ENCODE measurements at places on chromosomes 12 and 14.

GRCh38 chr14:45976001-45976400, 675.6 kb downstream of the RPL10L start:
- DNase-seq: no peak

DNA sequence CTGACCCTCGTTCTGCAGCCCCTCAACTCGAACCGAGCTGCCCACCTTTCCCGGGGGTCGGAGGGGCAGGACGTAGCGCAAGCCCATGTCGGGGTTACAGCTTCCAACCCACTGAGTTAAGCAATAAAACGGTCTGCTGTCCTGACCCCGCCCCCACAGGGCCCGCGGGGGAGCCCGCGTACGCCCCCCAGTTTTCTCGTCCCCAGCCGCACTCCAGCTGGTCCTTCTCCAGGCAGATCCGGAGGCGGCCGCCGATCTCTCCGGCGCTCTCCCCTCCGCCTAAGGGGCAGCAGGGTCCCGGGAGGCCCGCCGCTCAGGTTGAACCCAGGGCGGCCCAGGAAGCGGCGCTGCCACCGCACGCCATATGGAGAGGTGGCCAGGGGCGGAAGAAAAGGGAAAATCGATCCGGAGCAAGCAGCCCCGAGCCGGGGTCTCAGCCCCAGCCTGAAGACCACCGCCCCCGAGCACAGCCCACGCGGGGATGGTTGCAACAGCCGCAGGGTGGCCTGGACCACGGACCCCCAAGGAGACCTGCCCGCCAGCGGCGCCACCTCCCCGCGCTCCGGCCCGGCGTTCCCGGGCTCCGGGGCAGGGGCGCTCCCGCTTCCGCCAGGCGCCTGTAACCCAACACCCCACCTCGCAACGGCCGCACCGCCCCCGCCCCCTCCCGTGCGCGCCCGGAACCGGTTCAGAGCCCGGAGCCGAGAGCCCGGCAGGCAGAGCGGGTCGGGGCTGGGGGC, 760 bp downstream of the ACTN1 start:
- DNase-seq: no peak

DNA sequence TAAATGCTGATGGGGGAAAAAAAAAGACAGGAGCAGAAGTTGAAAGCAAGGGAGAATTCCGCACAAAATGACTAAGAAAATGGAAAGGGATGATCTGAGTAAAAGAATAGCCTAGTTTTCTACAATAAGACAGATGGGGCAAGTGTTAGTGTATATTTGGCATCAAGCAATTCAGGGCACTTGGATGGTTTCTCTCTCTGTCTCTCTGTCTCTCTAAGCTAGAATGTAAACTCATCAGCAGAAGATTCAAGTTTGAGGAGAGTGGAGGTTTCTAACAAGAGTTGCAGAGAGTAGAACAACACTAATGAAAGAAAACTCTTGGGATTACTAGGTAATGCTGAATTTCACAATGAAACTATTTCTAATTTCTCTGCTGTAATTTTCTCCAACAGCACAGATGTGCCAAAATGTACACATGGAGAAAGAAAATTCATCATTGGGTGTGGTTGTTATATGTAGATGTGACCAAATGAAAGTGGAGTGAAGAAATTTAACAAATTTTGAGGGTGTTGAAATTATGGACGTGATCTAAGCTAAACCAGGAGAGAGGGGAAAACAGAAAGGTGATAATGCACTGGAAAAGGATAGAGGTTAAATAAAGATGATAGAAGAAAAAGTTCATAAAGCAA, 237.1 kb downstream of the ACSS3 start:
- DNase-seq: no peak

DNA sequence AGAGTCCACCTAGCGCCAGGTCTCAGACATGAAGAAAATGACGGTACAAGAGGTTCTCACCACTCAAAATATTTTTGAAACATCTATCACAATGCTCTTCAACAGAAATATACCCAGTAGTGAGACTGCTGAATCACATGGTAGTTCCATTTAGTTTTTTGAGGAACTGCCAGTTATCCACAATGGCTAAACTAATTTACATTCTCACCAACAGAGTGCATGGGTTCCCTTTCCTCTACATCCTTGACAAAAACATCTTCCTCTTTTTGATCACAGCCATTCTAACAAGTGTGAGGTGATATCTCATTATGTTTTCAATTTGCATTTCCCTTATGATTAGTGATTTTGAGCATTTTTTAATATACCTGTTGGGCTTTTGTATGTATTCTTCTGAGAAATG, 5.7 kb upstream of the GPR65 start:
- DNase-seq: no peak

GRCh38 chr12:11812241-11812585, 162.7 kb downstream of the ETV6 start:
- DNase-seq: no peak

DNA sequence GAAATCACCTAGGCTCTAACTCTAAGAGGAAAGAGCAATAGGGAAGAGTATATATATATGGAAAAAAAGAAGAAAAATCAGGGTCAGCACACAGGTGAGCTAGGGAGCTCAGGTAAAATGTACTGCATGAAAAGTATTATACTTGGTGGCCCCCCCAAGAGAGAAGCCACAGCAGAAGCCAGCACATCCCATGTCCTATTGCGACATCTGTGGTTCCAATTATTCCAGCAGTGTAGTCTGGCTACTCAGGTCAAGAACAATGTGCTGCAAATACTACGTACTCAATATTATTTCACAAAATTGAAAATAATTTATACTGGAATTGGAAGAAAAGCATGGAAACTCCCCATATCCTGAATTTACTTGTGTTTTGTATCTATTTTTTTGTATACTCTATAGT, 85.5 kb downstream of the CEP83 start:
- no peak for DNase-seq

DNA sequence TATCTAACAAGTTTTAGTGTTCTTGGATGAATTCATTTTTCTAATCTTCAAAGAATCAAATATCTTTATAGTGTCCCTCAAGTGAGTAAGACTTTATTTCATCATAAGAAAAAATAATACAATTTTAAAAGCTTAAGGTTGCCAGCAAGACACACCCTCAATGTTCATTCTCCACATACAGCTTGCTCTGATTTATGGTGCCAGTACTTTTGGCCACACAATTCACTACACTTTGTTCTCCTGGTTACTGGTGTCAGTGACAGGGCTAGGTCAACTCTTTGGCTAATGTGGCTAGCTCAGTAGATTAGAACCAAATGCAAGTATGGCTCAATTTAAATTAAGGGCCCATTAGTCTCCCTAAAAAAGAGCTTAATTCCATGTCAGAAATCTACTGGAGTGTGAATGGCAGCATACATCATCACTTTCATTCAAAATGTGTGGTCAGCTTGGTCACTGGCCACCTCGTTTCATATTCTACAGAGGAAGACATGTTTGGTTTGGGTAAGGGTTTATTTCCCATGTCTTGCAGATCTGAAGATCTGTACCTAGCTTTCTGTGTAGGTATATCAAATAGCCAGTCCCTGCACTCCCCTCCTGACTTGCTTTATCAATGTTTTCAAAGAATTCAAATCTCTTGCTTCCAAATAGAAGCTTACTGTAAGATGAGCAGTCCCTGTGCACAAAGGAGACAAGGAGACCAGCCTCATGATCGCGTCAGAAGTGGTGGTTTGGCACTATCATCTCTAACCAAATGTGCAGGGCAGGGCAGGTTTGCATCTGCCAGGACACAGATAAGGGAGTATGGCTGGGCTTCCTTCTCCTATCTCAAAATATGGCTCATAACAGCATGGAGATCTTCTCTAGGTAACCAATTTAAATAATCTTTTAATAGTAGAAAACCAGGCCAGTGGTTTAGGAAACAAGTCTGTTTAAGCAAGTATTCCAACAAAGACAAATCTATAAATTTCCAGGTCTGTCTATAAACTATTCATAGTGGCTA, 31.3 kb downstream of the HECTD4 start:
- no peak for DNase-seq

- DNase-seq: no peak
These were observed at the start of gene RHOF for GRCh38 chr12:121793440-121793837. RHOF (minus strand) TSS chr12:121793688; CDS start chr12:121793633, 55 bp downstream.

DNA sequence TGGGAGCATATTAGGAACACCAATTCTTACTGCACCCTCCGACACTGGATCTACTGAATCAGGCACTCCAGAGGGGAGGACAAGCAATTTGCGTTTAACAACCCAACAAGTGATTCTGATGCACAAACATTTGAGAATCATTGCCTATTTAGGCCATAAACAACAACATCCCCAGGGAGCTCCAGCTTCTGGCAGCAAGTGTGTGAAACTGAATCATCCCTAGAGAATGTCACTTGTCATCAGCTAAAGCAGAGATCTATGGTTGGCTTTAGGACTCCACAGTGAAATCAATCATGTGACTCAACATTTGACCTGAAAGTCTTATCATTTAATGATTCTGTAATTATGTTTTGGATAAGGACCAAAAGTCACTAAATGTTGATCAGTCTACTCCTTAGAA, 505.0 kb upstream of the FLRT2 start:
- DNase-seq: no peak

- no peak for DNase-seq
These were observed 73.4 kb upstream of the EIF5 start for GRCh38 chr14:103260629-103261124.

DNA sequence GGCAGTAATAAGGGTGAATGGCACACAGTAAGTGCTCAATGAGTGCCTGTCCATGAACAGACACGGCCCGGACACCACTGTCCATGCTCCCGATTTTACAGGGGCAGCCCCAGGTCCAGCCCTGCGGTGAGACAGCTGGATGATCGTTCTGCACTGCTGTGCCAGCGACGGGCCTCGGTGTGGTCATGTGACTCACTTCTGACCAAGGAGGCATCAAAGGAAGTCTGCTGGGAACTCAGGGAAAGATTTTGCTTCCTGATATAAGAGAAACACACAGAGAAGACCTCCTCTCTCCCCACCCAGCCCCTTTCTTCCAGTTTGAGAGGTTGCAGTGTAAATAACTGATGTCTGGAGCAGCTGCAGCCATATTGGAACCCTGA, 126.6 kb downstream of the SCARB1 start:
- no peak for DNase-seq

- no peak for DNase-seq
These were observed 18.2 kb upstream of the FIGNL2 start for GRCh38 chr12:51866762-51867161.

DNA sequence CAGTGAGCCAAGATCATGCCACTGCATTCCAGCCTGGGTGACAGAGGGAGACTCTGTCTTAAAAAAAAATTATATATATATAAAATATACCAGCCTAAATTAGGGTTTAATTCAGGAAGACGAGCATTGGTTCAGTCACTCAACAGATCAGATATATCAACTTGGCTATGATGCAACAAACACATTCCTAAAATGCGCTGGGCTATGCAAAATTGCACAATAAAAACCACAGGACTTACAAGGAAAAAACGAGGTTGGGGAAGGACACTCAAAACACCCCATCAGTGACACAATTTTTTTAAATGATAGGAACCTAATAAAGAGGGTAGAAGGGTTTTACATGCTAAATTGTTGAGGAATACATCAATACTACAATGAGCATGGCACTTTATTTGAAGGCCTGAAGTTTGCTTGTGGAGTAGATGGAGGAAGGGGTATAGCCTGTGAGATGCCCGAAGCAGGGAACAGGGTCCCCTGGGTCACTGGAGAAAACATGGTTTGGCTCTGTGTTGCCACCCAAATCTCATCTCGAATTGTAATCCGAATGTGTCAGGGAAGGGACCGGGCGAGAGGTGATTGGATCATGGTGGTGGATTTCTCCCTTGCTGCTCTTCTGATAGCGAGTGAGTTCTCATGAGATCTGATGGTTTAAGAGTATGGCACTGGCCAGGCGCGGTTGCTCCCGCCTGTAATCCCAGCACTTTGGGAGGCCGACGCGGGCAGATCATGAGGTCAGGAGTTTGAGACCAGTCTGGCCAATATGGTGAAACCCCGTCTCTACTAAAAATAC, 71.2 kb downstream of the TNFAIP2 start:
- no peak for DNase-seq

- DNase-seq: no peak
These were observed 112.4 kb downstream of the APAF1 start for GRCh38 chr12:98757455-98757854.

- no peak for DNase-seq
These were observed 192.8 kb downstream of the NTF3 start for GRCh38 chr12:5624486-5625272.

- no peak for DNase-seq
These were observed 755.4 kb downstream of the SLC6A15 start for GRCh38 chr12:84157170-84157569.

- no peak for DNase-seq
These were observed 383.0 kb downstream of the LRIG3 start for GRCh38 chr12:58537278-58537677.

DNA sequence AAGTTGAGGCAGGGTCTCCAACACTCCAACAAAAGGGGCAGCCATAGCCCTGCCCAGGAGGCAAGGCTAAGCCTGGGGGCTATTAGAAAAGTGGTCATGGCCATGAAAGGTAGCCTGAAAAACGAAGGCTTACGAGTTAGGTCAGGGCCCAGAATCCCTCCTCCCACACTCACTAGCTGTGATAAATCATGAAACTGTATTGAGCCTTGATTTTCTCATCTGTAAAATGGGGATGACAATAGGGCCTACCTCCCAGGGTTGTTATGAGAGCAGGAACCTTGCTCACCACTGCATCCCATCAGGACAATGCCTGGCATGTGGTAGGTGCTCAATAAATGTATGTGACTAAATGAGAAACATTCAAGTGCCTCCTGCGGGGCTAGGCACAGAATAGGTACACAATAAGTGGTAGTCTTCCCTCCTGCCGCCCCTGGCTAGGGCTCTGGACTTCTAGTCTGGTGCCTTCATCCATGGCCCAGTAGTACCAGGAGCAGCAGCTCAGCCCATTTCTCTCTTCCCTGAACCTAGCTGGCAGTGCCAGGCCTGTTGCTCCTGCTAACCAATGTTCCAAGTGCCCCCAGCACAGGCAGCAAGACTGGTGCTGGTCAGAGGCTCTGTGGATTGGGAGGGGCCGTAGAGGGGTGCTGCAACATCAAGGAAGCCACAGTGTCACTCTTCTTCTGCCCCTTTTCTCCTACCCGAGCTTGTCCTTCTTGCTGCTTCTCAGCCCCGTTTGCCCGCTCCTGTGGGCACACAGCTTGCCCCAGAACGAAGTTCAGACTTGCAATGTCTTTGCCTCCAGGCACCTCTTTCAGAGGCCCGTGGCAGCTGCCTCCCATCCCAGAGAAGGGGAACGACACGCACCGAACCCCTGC, 7.8 kb downstream of the PGF start:
- no peak for DNase-seq

GRCh38 chr12:82723093-82723492, 36.4 kb downstream of the TMTC2 start:
- DNase-seq: no peak

GRCh38 chr12:127290251-127290650, 976.7 kb upstream of the TMEM132C start:
- DNase-seq: no peak

DNA sequence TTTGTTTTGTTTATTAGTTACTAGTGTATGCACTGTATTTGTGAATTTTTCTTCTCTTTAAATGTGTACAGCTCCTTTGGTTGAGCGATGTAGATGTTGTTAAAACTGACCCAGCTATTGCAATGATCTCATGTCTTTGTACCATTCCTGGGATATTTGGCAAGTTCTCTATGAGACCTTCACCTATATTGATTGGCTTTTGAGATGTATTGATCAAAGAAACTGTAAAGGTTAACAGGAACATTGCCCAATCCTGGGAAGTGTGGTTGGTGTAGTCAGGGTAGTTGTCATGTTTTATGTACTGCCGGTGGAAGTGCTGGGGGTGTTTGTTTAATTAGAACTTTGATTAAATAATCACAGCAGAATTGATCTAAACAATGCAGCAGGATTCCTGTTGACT, 43.1 kb downstream of the ACSS3 start:
- DNase-seq: no peak
